NCI-H526 (cell line): ENCODE measurements at places on chromosomes 12 and 14.
A peak's percentile ranks its signal among the peaks of the same experiment; 100 is the strongest.

DNA sequence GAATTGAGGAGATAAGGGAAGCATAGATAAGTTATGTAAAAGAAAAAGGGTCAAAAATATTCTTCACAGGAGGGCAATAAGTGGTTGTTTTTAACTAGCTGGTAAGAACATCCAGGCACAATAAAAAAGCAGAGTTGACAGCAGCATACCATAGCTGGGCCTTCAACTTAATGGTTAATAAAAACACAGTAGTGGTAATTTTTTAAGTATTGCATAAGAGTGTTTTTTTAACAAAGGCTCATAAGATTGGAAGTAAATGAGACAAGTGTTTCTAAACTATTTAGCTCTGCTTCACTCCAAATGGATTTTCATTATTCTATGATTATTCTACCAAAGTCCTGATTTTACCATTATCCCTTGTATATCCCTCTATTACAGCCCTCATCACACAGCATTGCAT, 140.1 kb upstream of the TSPAN8 start:
- DNase-seq = no peak

DNA sequence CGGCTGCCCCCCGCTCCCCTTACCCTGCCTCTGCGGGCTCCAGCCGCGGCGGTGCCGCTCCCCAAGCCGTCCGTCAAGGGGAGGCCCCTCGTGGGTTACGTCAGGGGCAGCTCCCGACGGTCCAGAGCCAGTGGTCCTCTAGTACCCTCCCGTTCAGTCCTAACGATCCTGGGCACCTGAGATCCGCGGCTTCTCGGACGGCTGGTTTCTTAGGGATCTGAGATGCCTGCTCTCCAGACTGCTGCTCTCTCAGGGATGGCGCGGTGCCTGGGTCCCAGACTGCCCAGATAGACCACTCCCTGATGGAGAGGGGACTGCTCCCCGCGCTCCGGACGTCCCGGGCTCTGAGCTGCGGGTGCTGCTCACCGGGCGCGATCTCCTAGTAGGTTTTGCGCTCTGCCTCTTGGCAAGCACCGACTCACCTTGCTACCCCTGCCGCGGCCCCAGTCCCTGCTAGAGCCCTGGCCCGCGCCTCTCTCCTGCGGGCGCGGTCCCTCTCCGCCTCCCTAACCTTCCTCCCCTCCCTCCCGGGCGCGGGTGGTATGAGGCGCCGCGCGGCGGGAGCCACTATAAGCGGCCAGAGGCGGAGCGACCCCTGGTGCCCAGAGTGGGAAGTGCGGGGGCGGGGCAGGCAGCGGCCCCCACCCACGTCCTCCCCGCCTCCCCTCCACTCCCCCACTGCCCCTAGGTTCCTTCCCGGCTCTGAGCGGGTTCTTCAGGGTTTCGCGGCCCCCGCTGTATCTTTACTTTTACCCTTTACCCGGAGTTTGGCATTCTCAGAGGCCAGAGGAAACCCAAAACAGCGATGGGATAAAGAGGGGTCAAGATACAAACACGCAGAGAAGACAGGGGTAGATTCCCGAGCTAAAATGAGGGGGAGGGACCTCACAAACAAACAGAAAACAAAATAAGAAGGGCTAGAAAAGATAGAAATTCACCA, at the start of gene C1QL4:
Gene C1QL4, minus strand, starts transcription at position 544 of the 940 bp plus-strand sequence. CDS start 711 bp downstream, outside the sequence.
- peak; percentile 91 for DNase-seq

DNA sequence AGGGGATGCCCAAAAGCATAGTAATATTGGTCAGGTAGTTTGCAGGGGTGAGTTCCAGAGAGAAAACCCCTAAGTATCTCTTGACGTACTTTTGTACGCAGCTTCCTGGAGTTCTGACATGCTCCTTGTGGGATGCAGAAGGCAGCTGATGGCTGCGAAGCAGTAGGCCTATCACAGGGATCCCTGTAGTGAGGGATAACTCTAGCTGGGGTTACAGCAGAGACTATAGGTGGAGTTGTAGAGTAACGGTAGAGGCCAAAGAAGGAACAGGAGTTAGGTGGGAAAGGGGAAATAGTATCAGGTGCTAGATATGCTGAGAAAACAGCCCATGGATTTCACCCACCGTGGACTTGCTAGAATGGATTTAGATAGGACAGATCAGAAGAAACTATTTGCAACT, 37.3 kb downstream of the MGST1 start:
- no peak for DNase-seq

GRCh38 chr14:85471744-85472143, 58.2 kb upstream of the FLRT2 start:
- no peak for DNase-seq

- DNase-seq = no peak
Measured at GRCh38 chr14:90445011-90445410, 48.2 kb downstream of the CALM1 start.

DNA sequence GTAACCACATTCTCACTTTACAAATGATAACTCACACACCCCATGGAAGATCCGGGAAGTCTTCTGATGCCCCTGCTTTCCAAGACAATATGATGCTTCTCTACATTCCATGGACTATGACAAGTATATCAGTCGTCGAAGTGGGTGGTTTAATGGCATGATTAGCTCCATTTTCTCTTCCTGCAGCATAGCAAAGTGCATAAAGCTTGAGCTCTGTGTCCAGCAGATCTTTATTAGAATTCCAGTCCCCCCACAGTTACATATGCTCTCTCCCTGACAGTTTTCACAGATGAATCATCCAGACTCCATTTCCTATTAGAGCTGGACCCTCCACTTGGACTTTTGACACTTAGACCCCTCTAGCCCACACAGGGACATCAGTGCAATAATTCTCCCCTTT, 174.9 kb downstream of the BCAT1 start:
- DNase-seq = no peak
